ENCODE measurements at places on chromosomes 16 and 17.
A peak's percentile ranks its signal among the peaks of the same experiment; 100 is the strongest.

DNA sequence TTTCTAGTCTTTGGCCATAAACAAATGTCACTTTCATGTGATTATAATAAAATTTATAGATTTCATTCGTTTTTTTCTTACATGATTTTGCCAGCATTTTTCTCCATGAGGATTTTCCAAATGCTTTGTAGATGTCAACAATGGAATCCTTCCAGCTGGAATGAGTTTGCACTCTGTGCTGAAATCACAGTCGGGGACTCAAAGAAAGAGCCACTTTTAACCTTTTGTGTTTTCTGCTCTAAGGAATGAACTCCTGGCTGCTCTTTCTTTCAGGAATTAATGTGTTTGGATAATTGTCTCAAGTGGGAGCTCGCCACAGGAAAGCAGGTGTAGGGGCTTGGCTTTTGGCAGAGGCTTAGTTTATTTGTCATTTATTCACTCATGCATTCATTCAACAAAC, 372.3 kb upstream of the SALL1 start:
- no peak for DNase-seq

- no peak for DNase-seq
These were observed 1576.8 kb upstream of the GOT2 start for GRCh38 chr16:60310846-60311445.

DNA sequence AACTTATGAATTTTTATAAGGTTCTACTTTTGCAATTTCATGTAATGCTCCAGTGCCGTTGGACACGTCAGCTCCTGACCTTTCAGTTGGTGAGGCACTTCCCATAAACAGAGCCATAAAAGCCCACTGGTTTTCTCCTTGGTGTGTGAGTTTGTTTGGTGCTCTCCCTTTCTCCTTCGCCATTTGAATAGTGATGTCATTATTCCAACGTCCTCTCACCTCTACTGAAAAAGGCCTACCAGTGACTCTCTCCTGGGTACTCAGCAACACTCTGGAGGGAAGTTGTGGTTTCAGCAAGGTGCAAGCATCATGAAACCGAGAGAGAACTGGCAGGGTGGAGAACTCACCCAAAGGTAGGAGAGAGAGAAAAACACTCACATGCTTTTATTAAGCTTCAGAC, 29.6 kb upstream of the HNF1B start:
- no peak for DNase-seq

DNA sequence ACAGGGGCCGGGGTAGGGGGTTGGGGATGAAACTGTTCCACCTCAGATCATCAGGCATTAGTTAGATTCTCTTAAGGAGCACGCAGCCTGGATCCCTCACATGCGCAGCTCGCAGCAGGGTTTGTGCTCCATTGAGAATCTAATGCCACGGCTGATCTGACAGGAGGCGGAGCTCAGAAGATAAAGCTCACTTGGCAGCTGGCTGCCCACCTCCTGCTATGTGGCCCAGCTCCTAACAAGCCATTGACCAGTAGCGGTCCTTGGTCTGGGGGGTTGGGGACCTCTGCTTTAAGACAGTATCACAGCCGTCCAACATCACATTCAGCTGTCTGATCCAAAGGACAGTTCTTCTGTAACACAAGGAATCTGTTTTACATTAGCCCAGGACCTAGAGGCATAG, 62.5 kb downstream of the SLC39A11 start:
- no peak for DNase-seq

- DNase-seq, result no peak
These were observed 19.1 kb upstream of the ZC3H7A start for GRCh38 chr16:11816123-11816522.

DNA sequence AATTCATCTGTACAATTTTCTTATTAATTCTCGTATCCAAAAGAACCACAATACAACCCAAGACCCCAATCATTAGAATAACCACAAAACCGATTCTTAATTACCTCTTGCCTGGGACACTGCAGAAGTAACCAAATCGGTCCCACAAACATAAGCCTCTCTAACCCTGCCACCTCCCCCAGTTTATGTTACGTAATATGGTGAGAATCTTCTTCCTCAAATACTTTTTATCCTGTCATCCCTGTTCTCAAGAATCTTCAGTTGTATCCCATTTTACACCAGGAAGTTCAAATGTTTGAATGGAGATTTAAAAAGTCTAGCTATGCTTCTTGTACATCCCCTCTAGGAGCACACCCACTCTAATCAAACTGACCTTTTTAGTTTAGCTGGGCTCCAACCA, 269.3 kb upstream of the TBX2 start:
- DNase-seq, result no peak

GRCh38 chr17:55768936-55769624, 18.2 kb downstream of the PCTP start:
- no peak for DNase-seq

GRCh38 chr17:66724581-66725341, 110.2 kb upstream of the CACNG5 start:
- no peak for DNase-seq

GRCh38 chr16:11169641-11170040, 86.4 kb downstream of the SOCS1 start:
- no peak for DNase-seq

- no peak for DNase-seq
These were observed 304.6 kb upstream of the CDH11 start for GRCh38 chr16:65426484-65426883.

DNA sequence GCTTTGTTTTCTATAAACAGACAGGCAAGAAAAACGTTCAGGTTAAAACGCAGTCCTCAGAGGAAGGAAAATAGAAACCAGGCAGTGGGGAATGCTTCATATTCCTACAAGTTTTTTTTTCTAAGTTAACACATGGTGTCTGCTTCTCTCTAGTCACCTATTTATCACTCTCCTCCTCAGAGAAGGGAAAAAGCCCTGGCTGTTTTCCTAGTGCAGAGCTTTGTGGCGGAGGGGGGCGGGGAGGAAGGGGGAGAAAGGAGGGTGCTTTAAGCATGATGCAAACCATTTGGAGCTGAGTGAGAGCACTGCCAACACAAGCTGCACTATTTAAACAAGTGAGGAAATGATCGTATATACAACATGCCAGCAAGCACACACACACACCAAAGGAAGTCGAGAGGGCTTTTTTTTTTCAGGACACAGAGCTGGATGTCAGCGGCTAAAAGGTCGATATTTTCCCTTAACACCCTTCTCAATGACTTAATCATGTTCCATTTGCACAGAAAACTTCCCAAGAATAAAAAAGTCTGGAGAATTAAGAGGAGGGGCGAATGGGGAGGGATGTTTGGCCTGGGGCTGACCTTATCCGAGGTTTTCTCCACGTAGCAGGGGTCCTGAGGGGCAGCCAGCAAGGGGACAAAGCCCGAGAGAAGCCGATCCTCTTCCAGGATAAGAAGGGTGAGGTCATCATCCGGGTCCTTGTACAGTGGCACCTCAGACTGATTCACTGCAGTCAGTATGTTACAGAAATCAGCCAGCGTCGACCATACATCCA, 117.4 kb downstream of the HIC1 start:
- peak; percentile 78 for DNase-seq

- no peak for DNase-seq
These were observed 1.2 kb downstream of the SNTB2 start for GRCh38 chr16:69188236-69188549.

DNA sequence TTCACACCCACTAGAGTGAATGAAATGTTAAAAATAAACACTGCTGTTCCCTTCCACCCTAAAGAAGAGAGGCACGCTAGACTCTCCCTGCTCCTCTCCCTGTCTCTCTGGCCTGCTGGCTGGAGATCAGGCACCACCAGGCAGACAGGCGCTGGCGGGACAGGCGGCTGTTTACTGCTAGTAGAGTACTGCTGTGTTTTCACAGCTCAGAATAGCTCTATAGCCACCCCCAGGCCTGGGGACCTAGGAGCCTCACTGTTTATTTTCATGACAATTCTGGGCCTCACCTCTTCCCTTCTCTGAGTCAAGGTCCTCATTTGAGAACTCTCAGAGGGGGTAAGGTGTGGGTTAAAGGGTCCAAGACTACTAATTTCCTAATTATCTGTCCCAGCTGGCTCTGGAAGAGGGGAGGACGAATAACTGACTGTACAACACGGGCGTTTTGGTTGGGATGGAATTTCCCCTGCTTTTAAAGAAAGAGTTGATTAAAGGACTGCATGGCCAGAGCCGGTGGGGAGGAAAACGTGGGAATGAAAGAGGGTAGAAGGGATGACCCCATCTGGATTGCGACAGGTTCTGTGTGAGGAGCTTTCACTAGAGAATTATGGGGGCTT, 9.0 kb upstream of the G6PC1 start:
- DNase-seq, result no peak

GRCh38 chr16:82626791-82627261, at the start of gene CDH13:
CDH13 (plus strand) TSS chr16:82626969.
- DNase-seq, result peak; percentile 47

DNA sequence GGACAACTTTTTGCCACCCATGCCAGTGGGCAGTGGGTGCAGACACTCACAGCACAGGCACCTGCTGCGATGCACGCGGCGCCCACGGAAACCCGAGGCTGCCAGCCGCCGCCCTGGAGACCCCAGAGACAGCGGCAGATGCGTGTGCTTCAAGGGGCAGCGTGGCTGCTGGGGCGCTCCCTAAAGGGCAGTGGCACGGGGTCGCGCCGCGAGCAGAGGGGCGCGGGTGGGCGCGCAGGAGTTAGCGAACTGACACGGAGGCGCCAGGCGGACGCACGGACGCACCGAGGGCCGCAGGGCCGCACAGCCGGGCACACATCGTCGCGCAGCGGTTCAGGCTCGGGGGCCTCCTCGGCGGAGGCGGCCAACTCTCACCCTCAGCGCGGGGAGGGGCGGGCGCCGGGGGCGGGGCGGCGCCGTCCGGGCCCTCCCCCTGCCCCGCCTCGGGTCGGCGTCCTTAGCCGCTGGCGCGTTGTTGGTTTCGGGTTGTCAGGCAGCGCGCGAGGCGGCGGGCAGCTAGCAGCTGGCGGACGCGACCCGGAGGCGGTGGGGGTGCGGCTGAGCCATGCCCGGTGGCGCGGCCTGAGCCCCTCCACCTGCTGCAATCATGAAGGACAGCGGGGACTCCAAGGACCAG, at the start of gene KIF19:
Gene KIF19, plus strand, starts transcription at position 484 of the 637 bp plus-strand sequence. Its CDS starts 124 bp downstream, at position 608.
- peak; percentile 13 for DNase-seq

GRCh38 chr16:3980253-3981111, 100.0 kb upstream of the CREBBP start:
- peak; percentile 67 for DNase-seq

DNA sequence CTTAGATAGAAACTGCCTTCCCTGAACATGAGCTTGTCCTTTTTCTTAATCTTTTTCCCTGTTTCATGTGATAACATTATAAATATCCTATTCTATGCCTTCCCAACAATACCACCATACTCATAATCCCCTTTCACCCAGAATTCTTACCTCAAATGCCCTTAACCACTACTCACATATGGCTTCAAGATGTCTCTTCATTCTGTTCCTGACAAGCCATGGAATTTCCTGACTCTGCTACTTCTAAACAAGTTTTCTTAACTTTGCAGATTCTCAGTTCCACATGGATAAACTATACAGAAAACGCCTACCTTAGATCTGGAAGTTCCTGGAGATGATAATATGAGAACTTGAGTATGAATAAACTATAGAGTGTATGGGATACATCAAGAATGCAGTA, 1217.8 kb downstream of the CDH8 start:
- no peak for DNase-seq

DNA sequence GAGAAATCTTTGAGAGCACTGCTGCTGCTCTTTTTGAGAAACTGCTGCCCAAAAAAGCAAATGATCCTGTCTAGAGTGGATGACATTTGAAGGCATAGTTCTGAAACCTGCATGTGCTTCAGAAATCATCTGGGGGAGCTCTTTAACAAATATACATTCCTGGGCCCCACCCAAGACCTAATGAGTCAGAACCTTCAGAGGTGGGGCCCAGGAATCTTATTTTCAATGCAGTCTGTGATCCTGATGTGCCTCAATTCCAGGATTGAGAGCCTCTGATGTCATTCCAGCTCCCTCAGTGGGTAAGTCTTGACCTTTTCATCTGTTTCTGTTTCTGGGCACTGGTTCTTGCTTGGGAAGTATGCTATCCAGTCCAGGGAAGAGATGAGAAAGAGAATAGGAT, 42.3 kb downstream of the HNF1B start:
- no peak for DNase-seq

DNA sequence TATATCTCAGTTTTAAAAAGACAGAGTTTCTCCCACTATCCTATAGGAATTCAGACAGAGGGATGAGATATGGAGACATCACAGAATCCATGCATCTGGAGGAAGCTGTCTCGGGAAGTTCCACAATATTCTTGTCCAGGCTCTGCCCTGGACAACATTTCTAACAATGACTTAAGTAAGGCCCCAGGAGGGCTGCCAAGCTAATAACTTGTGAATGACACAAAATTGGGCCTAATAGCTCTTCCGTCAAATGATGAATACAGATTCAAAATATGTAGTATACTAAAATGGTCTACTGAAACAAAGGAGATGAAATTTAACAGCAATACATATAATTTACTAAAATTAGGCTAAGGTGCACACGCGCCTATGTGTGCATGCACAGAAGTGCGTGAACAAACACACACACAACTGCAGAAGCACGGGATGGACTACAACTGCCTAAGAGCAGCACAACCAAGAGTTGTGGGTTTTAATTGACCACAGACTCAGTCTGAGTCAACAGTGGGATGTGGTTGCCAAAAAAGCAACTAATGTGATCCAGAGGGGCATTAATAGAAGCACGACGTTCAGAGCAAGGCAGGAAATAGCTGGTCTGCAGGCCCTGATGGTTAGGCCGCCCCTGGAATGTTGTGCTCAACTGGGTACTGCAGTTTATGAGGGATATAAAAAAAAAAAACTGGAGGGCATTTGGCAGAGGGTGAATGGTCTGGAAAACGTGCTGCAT, 26.3 kb upstream of the HS3ST2 start:
- DNase-seq, result peak; percentile 48

DNA sequence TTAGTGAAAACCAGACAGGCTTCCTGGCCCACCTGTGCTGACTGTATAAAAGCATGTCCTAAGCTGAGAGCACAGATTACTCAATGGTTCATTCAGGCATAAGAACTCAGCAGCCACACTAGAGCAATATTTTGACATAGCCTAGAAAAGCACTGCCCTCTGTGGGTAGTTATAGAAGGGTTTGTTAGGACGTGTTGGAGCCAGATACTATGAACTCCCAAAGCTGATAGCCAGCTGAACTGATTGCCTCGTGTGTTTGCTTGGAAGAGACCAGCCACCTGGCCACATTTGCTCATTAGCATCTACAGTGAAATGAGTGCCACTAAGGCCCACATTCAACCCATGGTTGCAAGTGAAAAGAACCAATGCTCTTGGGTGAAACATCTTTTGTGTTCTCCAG, 30.8 kb upstream of the ABCA5 start:
- no peak for DNase-seq

GRCh38 chr17:76353004-76353598, 615 bp downstream of the PRPSAP1 start:
- DNase-seq, result peak; percentile 17

- peak; percentile 15 for DNase-seq
These were observed 3.0 kb downstream of the RAB26 start for GRCh38 chr16:2151188-2152091.

DNA sequence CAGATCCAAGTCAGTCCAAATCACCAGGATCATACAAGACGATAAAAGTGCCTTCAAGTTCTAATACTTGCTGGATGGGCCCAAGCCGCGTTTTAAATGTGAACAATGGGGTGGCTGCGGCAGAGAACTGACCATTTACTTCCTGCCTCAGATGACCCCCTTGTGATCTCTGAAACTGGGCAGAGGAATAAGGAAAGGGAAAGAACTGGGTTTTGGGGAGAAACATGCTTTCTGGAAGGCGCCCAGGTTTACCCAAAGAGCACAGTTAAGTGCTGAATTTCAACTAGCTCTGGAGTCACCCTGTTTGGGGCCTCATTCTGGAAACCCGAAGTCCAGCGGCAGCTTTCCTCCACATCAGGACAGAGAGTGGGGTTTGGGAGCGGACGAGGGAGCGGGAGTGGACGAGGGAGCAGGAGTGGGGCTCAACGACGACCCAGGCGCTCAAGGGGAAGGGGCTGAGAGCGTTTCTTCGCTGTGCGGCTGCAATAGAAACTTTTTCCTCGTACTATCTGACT, 1.6 kb downstream of the FAM20A start:
- no peak for DNase-seq

All from ACHN (cell line).